ENCODE measurements at places on chromosomes 13 and 19. TPM values are rescaled to one million over a fixed set of nuclear protein-coding genes. Genes with fewer than 3 reads are reported as not detected.

GRCh38 chr19:2848616-2849015 is 7.3 kb downstream of the ZNF555 start:
- DNase-seq, result no peak

- DNase-seq, result no peak
These were observed 115.6 kb upstream of the UQCRFS1 start for GRCh38 chr19:29328586-29328985.

- DNase-seq, result no peak
These were observed 3.2 kb downstream of the SERPINE3 start for GRCh38 chr13:51342706-51343105.

DNA sequence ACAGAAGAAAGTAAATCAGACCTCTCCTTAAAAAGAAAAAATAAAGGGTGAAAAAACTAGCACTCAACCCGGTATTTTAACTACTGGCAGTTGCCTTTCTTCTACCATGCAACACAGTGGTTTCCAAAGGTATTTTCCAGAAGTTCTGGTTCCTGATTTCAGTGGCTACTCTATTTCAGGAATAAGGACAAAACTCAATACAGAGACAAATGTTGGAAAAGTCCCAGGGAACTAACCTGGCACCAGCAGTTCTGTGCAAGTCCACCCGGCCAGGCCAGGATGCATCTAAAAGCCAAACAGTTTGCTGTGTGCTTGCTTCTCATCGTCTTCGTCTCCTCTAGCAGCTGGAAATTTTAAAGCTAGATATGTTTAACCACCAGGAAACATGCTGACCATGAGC is 52.5 kb downstream of the FOXO1 start:
- no peak for DNase-seq

- DNase-seq, result no peak
These were observed 441.0 kb downstream of the COG6 start for GRCh38 chr13:40096357-40096901.

DNA sequence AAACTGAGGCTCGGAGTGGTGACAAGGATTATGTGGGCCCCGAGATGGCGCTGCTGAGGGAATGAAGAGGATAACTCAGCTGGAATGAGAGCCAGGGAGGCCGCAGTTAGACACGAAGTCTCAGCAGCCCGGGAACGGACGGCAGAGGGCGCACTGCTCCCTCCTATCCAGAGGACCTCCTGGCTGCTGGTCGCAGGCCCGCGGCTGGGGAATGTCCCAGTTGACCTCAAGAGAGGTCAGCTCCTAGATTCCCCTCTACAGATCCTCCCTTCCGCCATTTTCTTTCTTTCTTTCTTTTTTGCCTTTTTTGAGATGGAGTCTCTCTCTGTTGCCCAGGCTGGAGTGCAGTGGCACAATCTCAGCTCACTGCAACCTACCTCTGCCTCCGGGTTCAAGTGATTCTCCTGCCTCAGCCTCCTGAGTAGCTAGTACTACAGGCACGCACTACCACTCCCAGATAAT is 24.1 kb upstream of the ASPDH start:
- DNase-seq, result peak; percentile 90

Gene NPHS1
- not detected for total RNA-seq

DNA sequence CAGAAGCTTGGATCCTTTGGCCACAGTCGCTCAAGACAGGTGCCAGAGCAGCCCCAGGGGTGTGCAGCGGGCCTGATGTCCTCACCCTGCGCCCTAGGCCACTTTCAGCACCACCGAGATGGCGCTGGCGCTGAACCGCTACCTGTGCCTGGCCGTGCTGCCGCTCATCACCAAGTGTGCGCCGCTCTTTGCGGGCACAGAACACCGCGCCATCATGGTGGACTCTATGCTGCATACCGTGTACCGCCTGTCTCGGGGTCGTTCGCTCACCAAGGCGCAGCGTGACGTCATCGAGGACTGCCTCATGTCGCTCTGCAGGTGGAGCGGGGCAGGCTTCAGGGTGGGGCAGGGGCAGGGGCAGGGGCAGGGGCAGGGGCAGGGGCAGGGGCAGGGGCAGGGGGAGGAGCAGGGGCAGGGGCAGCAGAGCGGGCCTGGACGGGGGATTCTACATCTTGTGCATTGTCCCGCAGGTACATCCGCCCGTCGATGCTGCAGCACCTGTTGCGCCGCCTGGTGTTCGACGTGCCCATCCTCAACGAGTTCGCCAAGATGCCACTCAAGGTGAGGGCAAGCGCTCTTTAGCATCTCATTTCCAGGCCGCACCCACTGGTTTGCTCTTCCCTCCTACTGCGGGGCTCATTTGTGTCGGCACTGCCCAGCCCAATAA is 69.1 kb downstream of the RYR1 start:
- no peak for DNase-seq

- no peak for DNase-seq
These were observed 6.9 kb downstream of the TBXA2R start for GRCh38 chr19:3599776-3600187.

- no peak for DNase-seq
These were observed 1.0 kb downstream of the C19orf73 start for GRCh38 chr19:49117677-49118564.

DNA sequence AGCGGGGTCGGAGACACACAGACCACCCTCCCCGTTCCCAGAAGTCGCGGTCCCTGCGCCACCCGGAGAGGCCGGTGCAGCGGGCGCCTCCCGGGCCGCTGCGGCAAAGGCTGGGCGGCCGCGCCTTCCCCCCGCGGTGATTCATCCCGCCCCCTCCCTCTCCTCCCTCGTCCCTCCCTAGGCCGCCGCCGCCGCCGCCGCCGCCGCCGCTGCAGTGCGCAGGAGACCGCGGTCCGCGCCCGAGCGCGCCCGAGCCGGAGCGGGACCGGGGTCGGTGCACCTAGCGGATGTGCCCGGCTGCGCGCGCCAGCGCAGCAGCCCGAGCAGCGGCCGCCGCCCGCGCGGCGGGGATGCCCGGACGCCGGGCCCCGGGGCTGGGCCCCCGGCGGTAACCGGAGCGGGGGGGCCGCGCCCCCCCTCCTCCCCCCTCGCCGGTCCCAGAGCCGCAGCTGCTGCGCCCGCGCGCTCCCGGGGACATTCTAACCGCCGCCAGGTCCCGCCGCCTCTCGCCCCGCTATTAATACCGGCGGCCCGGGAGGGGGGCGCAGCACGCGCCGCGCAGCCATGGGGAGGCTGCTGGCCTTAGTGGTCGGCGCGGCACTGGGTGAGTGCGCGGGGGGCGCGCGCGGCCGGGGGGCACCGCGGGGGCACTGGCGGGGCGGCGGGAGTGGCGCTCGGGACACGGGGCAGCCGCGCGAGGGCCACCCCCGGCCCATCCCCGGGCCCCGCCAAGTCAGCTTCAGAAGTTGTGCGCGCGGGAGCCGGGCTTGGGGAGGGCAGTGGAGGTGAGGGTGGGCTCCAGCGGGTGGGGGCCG is at the start of gene SCN1B:
Gene SCN1B, plus strand, starts transcription at position 214 of the 815 bp plus-strand sequence. Its CDS starts 351 bp downstream, at position 565.
- peak; percentile 60 for DNase-seq

- DNase-seq, result no peak
These were observed 9.0 kb downstream of the ABHD8 start for GRCh38 chr19:17294051-17294891.

Gene POU2F2
- 1.4 TPM for total RNA-seq

DNA sequence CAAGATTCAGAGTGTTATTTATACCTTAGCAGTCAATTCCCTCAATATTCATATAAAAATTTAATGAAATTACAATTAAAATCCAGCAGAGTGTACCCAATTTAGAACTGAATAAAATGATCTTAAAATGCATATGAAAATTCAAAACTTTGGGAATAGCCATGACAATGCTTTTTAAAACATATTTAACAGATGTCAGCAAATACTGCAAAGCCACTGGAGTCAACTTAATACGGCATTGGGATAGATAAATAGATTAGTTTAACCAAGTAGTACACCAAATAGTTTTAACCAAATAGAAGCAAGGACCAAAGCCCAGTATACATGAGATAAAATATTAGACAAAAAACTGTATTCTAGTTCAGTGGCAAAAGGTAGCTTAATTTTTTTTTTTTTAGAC is 79.8 kb downstream of the TNFSF13B start:
- no peak for DNase-seq

DNA sequence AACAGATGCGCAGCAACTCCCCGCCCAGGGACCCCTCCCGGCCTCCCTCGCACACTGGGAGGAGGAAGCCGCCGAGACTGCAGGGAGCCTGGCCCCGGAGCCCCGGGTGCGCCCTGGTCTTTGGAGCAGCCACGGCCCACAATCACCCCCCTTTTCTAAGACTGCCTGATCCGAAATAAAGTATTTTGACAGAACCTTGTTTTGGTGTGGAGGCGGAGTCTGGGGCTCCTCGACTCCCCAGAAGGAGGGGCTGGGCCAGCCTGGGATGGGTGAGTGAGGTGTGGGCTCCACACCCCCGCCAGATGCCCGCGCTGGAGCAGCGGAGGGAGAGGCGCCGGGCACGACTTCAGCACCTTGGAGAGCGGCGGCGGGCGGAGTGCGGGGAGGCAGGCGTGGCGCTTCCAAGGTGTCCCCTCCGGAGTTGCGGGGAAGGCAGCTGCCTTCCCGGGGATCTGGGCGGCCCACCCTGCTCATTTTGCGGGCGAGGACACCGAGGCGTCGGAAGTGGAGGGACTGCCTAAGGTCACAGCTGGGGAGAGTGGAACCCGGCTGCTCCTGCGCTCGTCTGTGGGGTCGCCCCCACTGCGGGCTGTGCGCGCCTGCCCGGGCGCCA is 9.4 kb downstream of the SIRT6 start:
- DNase-seq, result peak; percentile 24

DNA sequence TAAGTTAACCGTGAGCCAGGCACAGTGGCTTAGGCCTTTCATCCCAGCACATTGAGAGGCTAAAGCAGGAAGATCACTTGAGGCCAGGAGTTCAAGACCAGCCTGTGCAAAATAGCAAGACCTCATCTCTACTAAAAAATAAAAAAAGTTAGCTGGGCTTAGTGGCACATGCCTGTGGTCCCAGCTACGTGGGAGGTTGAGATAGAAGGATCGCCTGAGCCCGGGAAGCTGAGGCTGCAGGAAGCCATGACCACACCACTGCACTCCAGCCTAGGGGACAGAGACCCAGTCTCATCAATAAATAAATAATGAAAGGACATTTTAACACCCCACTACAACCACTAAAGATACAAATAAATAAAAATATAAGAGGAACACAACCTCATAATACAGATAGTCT is 21.6 kb downstream of the LSM14A start:
- no peak for DNase-seq

Gene SPIB
- total RNA-seq, result not detected

Gene KRTDAP
- not detected for total RNA-seq

DNA sequence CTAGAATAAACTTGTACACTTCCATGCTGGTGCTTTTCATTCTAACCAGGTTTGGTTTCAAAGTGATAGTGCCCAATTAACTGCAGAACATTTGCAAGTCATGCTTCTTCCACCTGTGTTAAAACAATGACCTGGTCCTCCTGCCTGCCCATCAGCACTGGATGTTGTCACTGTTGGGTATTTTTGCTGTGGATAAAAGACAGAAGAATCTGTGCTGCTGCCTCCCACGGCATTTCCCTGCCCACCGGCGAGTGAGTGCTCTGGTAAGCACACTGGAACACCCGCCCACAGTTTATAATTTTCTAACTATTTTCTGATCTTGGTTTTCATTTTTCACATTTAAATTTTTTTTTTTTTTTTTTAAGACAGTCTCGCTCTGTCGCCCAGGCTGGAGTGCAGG is 2.3 kb upstream of the AKAP8 start:
- DNase-seq, result no peak
